ENCODE measurements at places on chromosomes 4 and X.
A peak's percentile ranks its signal among the peaks of the same experiment; 100 is the strongest.

DNA sequence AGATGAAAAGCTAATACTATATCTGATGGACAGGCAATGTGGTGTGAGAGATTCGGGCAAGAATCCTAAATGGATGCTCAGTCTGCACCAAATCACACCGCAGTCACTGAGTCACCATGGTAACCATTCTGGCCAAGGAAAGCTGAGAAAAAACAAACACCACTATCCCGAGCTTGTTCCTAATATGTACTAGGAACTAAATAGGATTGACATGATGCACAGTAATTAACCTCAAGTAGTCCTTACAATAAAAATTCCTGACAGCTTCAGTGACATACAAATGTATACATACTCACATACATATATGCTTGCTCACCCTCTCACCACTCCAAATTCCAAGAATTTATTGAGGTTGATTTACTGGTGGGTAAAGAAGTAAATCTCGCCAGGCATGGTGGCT, 1.1 kb upstream of the RAB40A start:
- DNase-seq, result no peak

DNA sequence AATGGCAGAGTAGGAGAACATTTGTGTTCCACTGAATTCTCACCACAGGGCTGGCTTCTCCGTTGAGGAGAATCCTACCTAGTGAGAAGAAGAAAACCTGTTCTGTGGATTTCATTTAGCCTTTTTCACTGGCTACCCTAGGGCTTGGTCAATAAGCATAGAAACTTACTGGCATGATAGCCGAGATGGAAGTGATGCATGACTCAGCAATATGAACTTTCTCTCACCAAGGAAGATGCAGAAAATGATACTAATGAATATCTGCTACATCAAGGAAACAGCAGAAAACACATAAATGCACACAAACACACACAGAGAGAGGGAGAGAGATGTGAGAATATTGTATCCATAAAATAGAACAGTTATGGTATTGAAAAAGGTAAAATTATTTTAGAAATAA, 216.3 kb downstream of the HHIP start:
- DNase-seq, result no peak

DNA sequence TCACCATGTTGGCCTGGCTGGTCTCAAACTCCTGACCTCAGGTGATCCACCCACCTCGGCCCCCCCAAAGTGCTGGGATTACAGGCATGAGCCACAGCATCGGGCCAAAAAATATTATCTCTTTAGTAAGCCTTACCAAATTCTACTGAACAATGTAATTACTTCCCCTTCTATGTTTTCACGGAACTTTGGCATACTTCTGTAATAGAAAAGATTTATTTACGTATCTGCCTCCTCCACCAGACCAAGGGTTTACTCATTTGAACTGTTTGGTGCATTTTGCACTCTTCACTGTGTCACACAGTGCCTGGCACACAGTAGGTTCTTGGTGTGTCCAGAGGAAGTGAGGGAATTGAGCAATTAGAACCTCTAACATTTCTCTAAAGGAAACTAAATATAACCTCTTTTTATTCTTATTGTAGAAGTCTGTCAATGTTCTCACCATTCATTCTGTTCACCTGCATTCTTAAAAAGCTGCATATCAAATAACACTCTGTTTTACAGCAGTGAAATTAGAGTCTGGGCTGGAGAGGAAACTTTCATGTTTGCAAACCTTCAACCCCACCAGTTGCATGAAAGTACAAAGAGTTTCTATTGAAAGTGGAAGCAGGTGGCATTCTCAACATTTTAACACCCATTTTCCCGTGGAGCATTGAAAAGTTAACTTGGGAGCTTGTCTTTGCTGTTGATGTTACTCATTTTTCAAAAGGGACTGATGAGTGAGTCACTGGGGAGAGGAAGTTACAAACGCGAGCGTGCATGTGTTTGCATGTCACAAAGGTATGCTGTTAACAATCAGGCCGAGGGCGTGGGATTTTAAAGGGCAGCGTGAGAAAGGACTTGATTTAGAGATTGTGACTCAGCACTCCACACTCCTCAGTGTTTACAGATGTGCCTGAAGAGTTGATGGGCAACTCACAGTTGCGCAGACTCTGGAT, 314.1 kb downstream of the STK32B start:
- no peak for DNase-seq

DNA sequence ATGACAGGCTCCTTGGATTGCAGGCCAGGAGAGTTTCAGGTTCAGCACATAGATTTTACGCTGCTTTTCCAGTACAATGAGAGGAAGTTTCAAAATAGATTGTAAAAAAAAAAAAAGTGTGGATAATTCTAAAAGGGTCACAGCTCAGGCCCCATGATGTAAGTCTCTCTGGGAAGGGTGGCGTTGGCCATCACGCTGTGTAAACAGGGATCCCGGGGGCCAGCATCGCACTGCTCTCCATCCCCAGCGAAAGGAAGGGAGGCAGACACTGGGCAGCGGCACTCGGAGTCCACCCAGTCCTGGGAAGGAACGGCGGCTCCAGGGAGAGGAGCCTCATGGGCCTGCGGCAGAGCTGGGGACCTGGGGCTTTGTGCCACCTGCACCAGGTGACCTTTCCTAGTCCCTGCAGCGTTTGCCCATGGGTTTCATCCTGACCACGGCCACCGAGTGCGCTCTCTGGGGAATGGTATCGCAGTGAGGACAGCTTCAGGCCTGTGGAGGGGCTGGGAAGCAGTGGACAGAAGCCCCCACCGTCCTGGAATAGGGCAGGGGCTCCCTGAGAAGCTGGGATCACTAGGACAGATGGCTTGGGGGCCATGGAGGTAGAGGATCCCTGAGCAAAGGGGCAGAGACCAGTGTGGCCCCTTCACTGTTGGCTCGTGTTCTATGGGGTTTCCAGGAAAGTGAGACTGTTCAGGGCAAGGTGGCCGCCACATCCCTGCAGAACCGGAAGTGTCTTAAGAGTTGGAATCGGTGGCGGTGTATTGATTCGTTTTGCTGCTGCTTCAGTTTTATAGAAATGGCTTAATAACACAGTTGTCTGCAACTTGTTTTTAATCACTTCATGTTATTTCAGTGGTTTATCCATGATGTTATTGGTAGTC, 38.9 kb downstream of the RGS12 start:
- no peak for DNase-seq

GRCh38 chrX:144006811-144007210, 122.9 kb downstream of the UBE2NL start:
- no peak for DNase-seq

GRCh38 chr4:104752337-104752736, 257.6 kb upstream of the CXXC4 start:
- DNase-seq, result no peak

GRCh38 chr4:156293657-156294297, 340.1 kb upstream of the CTSO start:
- DNase-seq, result no peak

- no peak for DNase-seq
Measured at GRCh38 chr4:54067166-54067565, 2.8 kb upstream of the CHIC2 start.

DNA sequence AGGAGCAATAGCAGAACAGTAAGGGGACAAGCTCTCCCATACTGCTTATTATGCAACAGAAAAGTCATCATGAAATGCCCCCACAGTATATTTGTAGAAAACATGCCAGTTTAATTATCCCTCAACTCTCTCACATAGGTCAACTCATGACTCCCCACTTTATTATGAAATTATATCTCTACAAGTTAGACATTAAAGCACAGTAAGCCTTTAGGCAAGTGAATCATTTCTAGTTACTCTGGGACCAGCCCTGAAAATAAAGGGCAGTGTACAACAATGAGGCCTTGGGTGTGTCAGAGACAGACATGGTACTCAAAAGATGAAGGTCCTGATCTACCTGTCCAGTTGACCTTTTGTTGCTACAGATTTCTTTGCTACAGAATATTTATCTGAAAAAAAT, 191.9 kb downstream of the FBXW7 start:
- no peak for DNase-seq

- DNase-seq, result no peak
Measured at GRCh38 chr4:99991741-99992140, 41.7 kb upstream of the H2AZ1 start.

GRCh38 chrX:46407753-46408130, 137.5 kb downstream of the ZNF674 start:
- DNase-seq, result no peak

- peak; percentile 66 for DNase-seq
Measured at GRCh38 chr4:140071806-140072205, 82.2 kb downstream of the MAML3 start.

DNA sequence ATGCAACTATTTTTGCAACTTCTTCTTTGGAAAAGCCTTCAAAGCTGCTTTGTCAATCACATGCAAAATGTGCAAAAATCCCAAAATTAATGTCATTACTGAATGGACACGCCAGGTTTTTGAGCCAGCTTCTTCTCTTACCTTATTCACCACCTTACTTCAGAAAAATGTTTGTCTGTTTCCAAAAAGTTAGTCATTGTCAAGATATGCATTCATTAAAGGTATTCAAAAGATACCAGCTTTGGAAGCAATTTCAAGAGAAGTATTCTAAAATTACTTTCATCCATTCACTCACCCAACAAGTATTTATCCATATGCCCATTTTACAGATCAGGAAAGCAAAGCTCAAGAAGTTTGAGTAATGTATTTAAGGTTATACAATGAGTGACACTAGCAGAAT, 2.3 kb upstream of the SEPSECS start:
- no peak for DNase-seq

DNA sequence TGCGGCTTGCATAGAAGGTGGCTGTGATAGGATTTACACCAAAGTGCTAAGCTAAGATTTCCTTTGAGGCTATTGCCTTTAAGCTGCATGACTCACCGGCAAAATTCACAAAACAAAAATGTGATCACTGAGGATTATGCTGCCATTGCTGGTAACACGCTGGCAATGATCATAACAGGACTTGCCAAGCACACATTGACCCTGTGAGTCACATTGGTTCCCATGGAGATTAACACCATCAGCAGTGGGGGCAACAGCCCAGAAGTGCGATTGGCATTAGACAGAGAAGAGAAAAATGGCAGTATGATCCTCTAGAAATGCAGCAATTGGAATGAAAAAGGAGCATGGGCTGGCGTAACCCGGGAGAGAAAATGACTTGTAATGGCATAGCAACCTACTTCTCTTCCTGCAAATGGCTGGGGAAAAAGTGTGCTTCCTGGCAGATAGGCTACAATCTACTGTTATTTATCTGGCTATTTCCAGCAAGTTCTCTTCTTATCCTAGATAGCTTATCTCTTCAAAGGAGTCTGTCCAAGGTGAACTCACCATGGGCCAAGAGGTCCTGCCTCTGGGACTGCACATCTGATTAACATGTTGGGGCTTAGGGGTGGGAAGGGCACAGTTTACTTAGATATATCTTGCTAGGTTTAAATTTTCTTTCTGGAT, 314.2 kb upstream of the IGFBP7 start:
- no peak for DNase-seq

DNA sequence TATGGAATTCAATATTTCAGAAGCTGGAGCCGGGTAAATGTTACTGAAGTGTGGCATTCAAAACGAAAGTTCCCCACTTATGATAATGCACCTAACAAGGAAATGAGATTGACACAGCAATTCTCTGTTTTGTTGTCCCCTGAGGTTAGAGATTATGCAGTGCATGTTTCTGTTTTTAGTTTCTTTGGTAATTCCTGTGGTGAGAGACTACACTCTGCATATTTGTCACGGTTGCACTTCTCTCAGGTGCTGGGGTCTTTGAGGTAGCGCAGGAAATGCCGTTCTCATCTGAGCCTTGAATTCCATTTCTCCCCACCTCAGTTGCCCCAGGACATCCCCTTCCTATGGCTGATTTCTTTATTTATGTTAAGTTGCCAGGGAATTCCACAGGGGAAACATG, 15.3 kb upstream of the BEND4 start:
- DNase-seq, result no peak

- DNase-seq, result no peak
Measured at GRCh38 chr4:120720354-120720934, 202.1 kb downstream of the PRDM5 start.

GRCh38 chr4:74228691-74229640, 71.0 kb downstream of the MTHFD2L start:
- DNase-seq, result peak; percentile 74

GRCh38 chr4:146654687-146655520, 16.2 kb downstream of the POU4F2 start:
- no peak for DNase-seq

DNA sequence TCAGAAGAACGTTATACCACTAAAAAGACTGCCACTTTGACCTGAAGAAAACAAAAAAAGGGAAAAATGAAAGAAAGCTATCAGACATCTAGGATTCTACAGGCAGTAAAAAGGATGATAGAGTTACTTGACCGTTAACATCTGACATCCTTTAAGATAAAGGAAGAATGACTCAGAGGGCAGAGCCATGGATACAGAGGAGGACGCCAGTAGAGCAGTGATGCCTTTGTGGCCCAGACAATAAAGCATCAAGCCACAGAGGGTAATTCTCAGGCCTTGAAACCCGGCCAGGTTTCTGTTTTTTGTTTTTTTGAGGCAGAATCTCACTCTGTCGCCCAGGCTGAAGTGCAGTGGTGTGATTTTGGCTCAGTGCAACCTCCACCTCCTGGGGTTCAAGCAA, 9.5 kb upstream of the BEX1 start:
- no peak for DNase-seq

GRCh38 chr4:77538574-77539157, 67.0 kb upstream of the CXCL13 start:
- no peak for DNase-seq

GRCh38 chr4:85812776-85813175, 337.8 kb downstream of the ARHGAP24 start:
- no peak for DNase-seq

DNA sequence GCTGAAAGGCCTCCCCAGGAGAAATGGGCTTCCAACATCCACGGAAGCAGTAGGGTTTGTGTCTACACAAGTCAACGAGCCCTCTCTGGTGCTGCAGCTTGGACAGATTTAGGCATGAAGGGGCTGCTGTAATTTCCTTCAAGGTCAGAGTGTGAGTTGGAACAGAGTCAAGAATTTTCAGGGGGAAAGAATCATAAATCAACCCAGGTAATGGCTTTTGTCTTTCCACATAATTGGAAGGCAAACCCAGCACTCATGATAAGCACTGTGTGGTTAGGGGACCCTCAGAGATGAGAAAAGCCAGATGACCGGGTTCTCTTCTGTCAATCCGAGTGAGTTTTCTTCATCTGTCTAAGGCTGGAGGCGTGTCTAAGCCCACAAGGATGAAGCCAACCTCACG, 78.6 kb upstream of the MXRA5 start:
- no peak for DNase-seq
